ENCODE measurements at places on chromosomes 2 and 18. TPM values are rescaled to one million over a fixed set of nuclear protein-coding genes. Genes with fewer than 3 reads are reported as not detected.

Gene CCDC121
- 1.8 TPM for polyA plus RNA-seq

Gene PGAP1
- polyA plus RNA-seq = 6.4 TPM

Gene GAD1
- not detected for polyA plus RNA-seq

Gene SPDYA
- 0.22 TPM for polyA plus RNA-seq

GRCh38 chr2:168208652-168209051, 38.7 kb downstream of the STK39 start:
- no peak for DNase-seq

GRCh38 chr2:76870581-76870980, 651.6 kb downstream of the LRRTM4 start:
- no peak for DNase-seq

DNA sequence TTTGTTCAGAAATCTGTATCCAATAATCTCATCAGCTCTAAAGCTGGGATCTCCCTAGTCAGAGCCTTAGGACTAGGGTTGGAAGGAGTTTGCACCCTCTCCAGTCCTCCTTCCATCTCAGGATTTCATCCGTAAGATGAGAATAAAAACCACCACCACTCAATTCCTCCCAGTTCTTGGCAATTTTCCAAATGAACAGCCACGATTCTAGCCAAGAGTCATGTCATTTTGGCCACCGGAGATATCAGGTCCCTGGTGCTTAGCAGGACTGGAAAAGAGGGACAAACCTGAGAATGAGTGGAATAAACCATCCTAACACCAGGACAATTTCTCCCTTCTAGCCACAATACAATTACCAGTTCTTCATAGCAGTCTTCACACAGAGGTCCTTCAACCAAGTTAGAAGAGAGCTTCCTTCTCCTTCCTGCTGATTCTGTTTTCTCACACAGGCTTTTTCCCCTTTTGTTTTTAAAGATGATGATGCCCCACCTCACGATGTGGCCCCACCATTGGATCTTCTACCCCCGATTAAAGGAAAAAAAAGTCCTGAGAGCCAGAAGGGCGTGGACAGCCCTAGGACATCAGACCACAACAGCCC, 36.2 kb downstream of the KIAA2012 start:
- DNase-seq = no peak

All from AG04450 (cell line).